T-helper 22 cell (primary cell): ENCODE measurements at places on chromosomes 7 and 10.
A peak's percentile ranks its signal among the peaks of the same experiment; 100 is the strongest.

GRCh38 chr10:66877361-66877760, 48.5 kb upstream of the LRRTM3 start:
- no peak for DNase-seq

DNA sequence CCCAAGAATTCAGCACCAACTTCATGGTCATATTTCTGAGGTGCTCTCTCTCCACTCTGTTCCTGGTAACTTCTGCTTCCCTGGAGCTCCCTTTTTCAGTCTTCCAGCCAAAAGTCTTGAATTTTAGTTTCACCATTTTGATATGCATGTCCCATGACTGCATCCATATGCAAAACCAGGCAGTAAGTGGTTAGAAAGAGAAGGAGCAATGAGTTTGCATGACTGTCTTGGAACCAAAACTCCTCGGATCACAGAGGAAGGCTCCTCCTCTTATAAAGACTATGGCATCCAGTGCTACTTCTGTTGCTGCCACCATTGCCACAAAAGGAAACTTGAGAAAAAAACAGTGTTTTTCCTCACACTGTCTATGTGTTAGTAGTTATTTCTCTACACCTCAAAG, 269.1 kb upstream of the GLI3 start:
- DNase-seq: no peak

GRCh38 chr10:13894412-13895093, 307.8 kb downstream of the PRPF18 start:
- DNase-seq: no peak

- no peak for DNase-seq
These were observed 22.3 kb downstream of the LEP start for GRCh38 chr7:128263420-128263819.

GRCh38 chr7:140261522-140261921, 84.7 kb upstream of the KDM7A start:
- DNase-seq: no peak

- DNase-seq: no peak
These were observed 67.9 kb downstream of the ADAM22 start for GRCh38 chr7:88001744-88002530.

GRCh38 chr10:126208726-126209302, 179.5 kb downstream of the ADAM12 start:
- DNase-seq: no peak

DNA sequence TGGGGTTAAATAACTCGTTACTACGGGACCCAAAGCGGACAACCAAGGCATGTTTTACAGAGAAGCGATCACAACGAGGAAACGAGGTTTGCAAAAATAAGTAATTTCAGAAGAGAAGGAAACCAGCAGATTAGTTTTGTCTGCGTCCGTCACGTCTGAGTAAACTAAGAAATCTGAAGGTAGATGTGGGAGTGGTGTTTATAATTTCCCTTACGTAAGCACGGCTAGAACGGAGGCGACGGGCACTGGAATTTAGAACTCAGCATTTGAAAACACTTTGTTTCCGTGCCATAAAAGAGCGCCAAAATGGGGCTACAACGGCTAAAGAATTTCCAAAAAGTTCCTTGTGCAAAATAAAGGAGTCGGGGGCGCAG, 718 bp upstream of the UMAD1 start:
- peak; percentile 25 for DNase-seq

- DNase-seq: no peak
These were observed 11.3 kb downstream of the FERD3L start for GRCh38 chr7:19133886-19134285.

GRCh38 chr10:119608316-119609155, 11.8 kb upstream of the TIAL1 start:
- DNase-seq: no peak

DNA sequence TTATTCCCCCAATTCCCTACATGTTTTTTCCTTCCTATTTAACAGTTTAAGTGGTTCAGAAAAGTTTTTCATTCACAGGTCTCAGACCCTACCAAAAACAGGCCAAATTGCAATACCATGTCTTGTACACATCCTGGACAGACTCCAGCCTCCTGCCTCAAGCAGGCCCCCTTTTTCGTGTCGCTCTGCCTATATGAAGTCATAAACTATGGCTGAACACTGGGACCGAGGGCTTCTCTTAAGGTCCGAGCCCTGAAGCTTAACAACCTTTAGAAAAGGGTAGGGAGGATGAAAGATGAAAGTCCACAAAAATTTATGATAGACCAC, 1.4 kb downstream of the FBXW4 start:
- DNase-seq: no peak

DNA sequence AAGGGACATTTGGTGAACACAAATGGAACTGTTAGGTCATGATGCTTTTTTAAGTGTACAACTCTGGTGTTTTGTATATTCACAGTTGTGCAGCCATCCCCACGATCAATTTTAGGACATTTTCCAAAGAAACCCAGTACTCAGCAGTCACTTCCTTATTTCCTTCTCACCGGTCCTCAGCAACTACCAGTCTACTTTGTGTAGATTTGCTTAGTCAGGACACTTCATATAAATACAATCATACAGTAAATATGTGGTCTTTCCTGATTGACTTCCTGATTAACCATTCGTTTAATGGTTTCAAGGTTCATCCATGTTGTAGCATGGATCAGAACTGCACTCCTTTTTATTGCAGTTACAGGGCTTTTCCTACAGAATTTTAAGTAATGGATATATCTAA, 14.4 kb downstream of the SGPL1 start:
- no peak for DNase-seq

DNA sequence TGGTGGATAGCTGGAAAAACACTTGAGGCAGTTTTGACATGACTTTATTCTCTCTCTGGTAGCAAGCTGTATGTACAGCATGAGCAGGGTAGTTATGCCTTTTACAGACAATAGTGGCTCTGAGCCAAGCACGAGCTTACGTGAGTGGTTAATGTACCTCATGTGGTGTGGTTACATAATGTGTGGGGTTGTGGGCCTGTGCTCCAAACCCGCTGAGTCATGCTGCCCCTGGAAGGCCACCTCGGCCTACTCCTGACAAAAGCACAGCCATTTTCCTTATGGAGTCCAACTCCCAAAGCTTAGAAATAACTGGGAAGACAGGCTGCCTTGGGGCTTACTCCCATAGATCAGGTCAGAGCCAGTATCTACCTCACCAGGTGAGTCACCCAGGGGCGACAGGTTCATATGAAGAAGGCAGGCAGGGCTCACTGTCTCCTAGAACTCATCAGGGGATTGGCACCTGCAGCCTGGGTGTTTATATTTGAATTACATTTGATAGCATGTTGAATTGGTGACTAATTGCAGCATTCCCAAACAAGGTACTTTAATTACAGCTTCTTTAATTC, 404.5 kb downstream of the ADRA2A start:
- no peak for DNase-seq

DNA sequence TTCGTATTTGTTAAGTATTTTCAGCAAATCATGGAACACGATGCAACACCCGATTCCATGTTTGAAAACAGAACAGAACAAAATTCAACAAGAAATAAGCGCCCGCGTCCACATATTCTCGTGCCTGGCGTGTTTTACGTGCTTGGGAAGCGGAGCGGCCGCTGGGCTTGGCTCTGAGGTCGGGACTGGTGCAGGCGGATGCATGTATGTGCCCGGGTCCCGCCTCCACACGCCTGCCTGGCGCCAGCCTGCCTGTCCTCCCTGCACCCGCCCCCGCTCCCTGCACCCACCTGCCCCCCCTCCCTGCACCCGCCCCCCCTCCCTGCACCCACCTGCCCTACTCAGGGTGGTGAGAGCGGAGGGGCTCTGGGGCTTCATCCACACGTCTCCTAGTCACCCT, 454.5 kb downstream of the DNAJB6 start:
- DNase-seq: no peak

- no peak for DNase-seq
These were observed 3.3 kb downstream of the GDF2 start for GRCh38 chr10:47325303-47326291.

DNA sequence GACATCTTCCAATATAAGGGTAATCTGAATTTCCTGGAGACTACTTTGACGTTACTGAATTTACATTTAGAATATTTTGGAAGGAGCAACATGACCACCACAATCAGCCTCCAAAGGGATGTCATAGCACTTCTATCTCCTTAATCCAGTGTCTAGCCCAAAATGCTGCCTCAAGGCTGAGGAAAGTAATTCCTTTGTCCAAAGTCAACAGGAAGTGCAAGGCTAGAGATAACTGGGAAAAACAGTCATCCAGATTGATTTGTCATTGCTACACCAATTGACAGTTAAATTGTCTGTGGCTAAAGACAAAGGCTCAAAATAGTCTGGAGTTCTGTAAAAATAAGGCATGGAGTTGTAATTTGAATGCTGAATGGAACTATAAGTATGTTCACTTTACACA, 3.9 kb upstream of the TFPI2 start:
- no peak for DNase-seq

DNA sequence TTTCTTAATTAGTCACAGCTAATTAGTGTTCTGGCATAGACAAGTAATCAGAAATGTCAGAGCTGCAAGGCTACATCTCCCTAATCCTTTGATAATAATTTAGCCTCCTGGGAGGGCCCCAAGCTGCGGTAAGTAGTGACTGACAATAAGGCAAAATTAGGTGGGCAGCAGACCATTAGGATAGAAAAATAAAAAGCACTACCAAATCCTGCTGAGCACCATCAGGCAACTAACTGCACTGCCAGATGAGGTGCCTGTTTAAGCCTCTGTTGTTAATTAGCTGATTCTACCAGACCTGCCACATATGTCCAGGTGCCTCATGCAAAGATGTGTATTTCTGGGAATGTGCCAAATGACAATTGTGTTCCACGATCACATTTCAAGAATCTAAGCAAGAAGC, 32.5 kb upstream of the FEZF1 start:
- no peak for DNase-seq

GRCh38 chr7:113752289-113752688, 166.5 kb downstream of the PPP1R3A start:
- DNase-seq: no peak

DNA sequence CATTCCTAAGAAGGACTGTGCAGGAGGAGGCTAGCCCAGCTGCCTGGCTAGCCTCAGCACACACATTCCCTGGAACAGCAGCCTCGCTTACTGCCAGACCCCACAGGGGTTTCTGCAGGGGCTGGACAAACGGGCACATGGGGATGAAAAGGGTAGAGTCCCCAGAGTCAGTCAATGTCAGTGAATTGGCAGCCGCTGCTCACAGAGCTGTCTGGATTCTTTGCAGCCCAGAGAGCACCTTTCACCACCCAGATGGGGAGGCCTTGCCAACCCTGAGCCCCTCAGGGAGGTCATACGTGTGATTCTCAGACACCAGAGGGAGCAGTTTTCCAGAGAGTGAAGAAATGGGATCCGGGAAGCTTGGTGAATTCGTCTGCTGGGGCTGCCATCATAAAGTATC, 143.3 kb downstream of the KCNMA1 start:
- no peak for DNase-seq

GRCh38 chr10:22317076-22317370, 835 bp downstream of the COMMD3 start:
- DNase-seq: no peak

GRCh38 chr10:30124704-30125103, 65.3 kb upstream of the JCAD start:
- DNase-seq: no peak

- no peak for DNase-seq
These were observed 229.3 kb downstream of the DGKB start for GRCh38 chr7:14673202-14673601.

DNA sequence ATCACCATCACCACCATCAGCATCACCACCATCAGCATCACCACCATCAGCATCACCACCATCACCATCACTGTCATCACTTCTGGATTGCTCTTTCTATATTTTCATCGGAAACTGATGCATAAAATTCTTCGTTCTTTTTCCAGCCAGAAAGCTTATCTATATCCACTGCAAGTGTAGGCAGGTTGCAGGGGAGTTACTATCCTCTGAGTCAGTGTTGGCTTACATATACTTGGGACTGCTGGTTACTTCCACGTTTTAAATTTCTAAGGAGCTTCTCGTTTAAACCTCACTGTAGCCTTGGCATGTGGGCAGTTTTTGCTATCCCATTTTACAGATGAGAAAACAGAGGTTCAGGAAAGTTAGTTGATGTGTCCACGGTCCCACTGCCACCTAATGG, 66.1 kb downstream of the FOXL3 start:
- DNase-seq: no peak

- DNase-seq: no peak
These were observed 365 bp downstream of the YME1L1 start for GRCh38 chr10:27153845-27154193.

DNA sequence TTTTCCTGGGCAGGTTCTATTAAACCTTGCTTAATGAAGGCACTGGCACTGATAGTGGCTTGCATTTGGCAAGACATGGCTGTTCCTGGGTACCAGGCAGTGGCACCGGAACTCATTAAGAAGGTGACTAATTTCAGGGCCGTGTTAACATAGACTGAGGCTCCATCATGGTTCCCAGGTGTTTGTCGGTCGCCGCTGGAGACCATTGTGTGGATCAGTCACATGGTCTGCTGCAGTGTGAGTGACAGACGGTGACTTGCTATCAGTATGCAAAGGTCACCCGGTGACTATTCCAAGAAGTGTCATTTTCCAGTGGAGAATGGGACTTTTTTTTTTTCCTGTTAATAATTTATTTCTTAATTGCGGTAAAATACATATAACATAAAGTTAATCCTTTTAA, 106.3 kb downstream of the INSYN2A start:
- no peak for DNase-seq

DNA sequence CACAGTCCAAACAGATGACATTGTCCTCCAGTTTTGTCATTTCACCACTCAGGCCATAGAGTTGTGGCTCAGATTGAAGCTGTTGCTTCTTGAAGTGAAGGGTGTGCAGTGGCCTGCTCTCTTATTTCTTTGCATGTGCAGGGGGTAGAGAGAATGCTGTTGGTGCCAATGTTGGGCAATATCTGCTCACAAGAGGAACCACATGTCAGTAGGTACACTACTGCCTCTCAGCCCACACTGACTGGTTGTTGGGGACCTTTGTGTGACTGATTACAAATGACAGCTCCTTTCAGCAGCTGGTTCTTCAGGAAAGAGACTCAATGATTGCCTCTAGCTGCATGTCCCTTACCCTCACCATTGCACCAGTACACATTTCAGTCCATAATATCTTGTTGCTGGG, 21.9 kb upstream of the SFTPA1 start:
- DNase-seq: no peak

GRCh38 chr10:72595436-72595835, 30.4 kb downstream of the MICU1 start:
- no peak for DNase-seq

GRCh38 chr10:28925121-28925663, 247.9 kb downstream of the BAMBI start:
- DNase-seq: no peak

DNA sequence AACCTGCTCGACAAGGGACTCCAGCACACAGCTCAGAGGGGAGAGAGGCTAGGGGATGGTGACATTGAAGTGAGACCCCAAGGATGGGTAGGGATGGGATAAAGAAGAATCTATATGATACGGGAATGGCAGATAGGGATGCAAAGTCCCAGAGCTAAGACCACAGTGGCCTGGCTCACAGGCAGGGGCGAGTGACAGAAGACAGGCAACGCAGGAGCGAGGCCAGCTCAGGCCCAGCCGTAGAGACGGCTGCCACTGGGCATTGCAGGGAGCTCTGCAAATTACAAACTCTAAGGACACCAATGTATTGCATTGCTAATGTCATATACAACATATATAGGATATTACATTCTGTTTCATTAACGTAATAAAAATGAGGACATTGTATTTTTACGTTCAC, 131.4 kb downstream of the TCERG1L start:
- no peak for DNase-seq
